Activated T-helper 1 cell treated with Interleukin-2 at 50 U/mL for 16 hours (primary cell): ENCODE measurements at places on chromosomes 3 and 15.

GRCh38 chr3:189404024-189404423 lies 227.2 kb upstream of the TP63 start:
- no peak for DNase-seq

DNA sequence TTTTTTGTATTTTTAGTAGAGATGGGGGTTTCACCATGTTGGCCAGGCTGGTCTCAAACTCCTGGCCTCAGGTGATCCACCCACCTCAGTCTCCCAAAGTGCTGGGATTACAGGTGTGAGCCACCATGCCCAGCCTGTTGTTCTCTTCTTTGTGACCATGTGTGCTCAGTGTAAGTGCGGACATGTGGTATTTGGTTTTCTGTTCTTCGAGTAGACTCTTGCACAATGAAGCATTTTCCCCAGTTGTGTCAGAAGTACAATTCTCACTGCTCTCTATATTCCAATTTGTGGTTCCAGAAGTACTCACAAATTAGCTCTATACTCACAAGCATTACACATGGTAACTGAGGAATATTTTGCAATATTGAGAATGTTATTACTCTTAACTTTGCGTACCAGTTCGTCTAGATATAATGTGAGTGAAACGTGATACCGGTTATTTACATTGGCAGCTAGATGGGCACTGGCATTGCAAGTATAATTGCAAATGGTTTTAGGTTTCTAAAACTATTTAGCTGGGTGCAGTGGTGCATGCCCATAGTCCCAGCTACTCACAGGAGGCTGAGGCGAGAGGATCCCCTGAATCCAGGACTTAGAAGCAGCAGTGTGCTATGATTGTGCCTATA lies 34.2 kb upstream of the MTMR14 start:
- no peak for DNase-seq

- no peak for DNase-seq
These were observed 3.5 kb upstream of the GALNT15 start for GRCh38 chr3:16171009-16171408.

GRCh38 chr3:13717222-13717895 lies 162.5 kb downstream of the WNT7A start:
- no peak for DNase-seq

DNA sequence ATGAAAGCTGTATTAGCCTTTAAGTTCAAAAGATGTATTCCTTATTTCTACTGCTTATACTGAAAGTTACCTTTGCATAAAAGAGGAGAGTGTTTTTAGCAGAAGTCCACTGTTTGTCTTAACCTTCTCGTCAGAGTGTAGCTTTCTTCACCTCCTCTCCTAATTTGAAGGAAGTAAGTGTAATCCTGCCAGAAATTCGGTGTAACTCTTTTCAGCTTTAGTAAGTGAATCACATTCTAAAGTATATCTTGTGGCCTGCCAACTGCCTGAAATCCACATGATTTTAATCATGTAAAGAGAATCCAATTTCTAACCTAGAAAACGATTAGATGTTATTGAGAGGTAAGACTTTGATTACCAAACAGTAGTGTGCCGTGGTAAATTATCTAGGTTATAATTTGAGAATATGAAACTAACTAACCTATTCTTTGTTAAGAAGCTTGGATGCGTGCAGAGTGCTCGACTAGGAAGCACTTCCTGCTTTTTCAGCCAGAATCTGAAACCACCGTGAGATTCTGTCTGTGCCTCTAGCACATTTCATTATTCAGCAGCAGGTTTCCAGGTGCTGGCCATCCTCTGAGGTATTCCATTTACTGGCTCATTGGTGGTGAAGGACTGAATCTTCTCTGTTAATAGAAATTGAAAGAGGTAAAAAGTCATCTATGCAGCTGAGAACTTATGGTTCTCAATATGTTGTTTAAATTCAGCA lies 7.5 kb downstream of the GYG1 start:
- no peak for DNase-seq

DNA sequence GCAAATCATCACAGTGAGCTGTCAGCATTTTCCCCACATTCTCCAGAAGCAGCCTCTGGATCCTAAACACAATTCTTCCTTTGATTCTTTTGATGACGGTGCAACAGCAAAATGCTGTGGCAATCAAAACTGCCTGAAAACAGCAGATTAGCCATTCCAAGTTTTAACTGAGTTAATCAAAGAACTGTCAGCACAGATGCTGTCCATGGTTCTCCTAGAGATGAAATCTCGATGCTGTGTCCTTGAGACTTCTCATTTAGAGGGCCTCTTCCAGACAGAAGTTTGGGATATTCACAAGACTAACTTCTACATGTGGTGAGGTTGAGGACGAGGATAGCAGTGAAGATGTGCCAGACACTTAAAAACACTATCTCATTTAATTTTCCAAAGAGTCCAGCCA lies 50.4 kb upstream of the GYG1 start:
- no peak for DNase-seq
